ENCODE measurements at places on chromosomes 1 and 21.

DNA sequence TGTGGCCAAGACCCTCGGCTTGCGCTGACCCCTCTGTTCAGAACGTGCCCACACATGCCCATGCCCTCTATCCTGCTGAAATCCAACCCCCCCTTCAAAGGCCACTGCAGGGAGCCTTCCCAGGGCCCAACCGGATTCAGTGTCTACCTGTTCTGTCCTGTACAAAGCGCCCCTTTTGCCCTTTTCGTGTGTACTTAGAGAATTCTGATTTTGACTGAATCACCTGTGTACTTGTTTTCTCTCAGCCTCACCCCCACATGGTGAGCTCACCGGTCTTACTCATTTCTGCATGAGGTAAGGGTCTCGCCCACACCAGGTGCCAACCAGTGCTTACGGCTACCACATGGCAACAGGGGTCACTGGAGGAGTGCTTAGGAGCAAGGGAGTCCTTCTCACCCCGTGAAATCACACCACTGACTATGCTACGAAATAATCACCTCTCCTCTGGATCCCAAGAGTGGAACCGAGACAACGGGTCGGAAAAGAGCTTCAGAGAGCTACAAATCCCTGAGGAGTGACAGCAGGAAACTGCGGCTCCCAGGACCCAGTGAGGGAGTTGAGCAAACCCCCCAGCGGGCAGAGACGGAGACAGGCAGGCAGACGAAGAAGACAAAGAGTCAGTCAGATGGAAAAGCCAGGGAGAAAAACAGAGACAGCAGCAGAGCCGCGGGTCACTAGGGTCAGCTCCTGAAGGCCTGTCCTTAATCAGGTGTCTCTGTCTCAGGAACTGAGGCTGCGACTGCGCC is 2.1 kb upstream of the S100A2 start:
- peak; percentile 78 for DNase-seq

- DNase-seq, result peak; percentile 56
Measured at GRCh38 chr21:45363921-45364467, 41.0 kb upstream of the COL18A1 start.

DNA sequence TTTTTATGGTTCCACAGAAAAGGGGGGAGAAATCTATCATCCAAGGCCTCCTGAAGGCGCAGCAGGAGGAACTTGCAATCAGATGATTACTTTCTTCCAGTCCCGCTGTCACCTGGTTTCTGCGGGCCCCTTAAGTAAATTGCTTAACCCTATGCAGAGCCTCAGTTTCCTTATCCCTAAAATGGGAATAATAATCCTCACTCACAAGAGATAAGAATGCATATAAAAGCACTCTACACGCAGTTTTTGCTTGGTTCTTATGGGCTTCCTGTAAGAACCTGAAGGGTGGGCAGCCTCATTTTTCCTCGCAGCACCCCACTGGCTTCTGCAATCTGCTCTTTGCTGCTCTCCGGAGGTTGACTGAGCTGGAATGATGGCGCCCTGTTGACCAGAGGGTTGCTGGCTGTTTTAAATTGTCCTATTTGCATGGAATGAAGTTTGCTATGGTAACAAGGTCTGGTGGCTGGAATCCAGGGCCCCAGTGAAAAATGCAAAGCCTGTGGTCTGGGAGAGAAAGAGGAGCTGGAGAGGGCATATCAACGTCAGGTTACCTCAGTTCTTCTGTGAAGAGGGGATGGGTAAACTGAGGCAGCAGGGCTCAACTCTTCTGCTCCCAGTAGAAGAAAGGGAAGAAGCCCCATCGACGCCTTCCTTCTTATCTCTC is 1.0 kb upstream of the KAZN start:
- no peak for DNase-seq

GRCh38 chr1:39087435-39087834 is 61.3 kb downstream of the NDUFS5 start:
- DNase-seq, result no peak

- DNase-seq, result no peak
Measured at GRCh38 chr1:38587766-38588165, 271.8 kb downstream of the RRAGC start.

DNA sequence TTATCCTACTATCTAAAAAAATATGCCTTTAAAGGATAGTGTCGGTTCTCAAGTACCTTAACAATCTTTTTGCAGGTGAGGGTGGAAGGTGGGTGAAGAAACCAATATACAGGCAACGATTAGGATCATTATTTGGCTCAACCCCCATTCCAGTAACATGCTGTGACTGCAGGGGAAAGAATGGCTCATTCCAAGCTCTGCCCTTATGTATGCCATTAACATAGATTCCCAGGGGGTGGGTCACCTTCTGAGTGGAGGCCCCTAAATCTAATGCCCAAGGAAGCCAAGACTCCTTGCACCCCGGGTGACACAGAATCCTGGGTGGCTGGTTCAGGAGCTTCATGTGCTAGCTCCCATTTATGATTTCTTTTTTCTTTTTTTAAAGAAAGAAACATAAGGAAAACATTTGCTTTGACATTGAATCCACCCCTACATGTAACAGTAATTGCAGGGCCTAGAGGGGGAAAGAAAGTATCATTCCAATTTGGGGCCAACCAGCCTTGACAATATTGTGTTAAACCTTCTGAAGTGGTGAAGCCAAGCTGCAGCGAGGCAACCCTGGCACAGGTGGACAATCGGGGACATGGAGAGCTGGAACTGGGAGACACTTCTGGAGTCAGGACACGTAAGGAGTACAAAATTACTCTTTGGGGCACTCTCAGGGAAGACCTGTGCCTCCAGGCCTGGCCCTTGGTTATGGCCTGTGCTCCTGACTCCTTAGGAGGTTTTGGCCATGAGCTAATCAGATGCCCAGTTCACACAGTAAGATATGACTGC is 200.3 kb downstream of the PBX1 start:
- DNase-seq, result no peak

- no peak for DNase-seq
Measured at GRCh38 chr21:26177187-26177586, 6.6 kb upstream of the APP start.

GRCh38 chr1:42938645-42939615 is 19.7 kb downstream of the SLC2A1 start:
- DNase-seq, result no peak

- DNase-seq, result peak; percentile 28
Measured at GRCh38 chr1:22142315-22143064, 407 bp downstream of the WNT4 start.

- DNase-seq, result peak; percentile 82
Measured at GRCh38 chr1:89608984-89609725, 23.8 kb upstream of the LRRC8C start.

- DNase-seq, result no peak
Measured at GRCh38 chr1:30489737-30490389, 233.5 kb downstream of the MATN1 start.

- DNase-seq, result no peak
Measured at GRCh38 chr1:98924977-98925376, 79.7 kb downstream of the PLPPR5 start.

DNA sequence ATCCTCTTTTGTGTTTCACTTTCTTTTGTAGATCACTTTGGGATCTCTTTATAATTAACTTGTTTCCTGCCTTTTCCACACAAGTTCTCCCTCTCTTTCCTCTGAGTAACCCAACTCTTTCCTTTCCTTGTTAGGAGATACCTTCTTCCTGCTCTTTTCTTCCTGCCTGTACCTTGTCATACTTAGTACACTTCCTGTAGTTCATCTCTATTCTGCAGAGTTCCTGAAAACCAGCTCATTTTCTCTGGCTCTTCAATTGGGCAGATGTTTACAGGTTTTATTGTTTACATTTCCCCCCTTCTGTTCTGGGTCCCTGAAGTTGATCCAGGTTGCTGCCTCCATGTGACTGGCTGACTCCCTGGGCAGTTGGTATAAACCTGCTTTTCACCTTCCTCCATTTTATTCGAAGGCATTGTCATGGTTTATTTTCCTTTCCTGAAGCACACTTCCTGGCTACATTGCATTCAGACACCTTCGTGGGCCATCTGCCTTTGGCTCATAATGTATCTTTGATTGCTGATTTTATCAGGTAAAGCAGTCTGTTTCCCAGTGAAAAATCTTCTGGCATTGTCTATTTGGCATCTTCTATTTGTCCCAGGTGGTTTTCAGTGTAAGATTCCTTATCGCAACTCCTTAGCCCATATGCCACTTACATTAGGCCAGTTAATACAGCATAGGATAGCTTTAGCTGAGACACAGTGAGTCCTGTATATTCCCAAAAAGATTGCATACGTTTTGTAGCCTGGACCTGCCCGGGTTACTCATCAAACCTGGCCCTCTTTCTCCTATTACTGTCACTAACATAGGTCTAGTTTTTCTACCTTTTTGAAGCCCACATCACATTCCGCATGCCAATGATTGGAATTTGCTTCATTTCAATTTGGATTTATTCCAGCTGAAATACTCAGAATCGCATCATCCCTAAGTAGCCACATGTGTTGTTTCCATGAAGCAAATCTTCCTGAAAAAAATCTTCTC is 15.4 kb downstream of the CTH start:
- no peak for DNase-seq

- no peak for DNase-seq
Measured at GRCh38 chr1:203486618-203487370, 7.2 kb upstream of the OPTC start.

DNA sequence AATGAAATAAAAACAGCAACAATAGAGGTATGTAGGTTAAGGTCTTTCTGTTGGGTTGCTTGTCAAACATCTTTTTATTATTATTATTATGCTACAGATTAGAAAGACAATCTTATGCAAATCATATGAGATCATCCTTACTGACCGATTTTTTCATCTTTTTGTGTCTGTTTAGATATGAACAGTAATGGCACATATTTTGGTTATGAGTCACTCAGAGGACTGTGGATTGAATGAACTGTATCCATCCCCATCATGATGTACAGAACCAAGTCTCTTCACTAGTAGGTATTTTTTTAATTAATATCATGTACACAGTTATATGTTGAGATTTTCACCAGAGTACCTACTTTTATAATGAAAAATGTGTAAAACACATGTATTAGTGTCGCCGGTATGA is 159.1 kb downstream of the CHRM3 start:
- DNase-seq, result no peak

- no peak for DNase-seq
Measured at GRCh38 chr1:153168686-153169085, 18.0 kb upstream of the SPRR2G start.

GRCh38 chr1:52190500-52191252 is 48.8 kb downstream of the ZFYVE9 start:
- no peak for DNase-seq

DNA sequence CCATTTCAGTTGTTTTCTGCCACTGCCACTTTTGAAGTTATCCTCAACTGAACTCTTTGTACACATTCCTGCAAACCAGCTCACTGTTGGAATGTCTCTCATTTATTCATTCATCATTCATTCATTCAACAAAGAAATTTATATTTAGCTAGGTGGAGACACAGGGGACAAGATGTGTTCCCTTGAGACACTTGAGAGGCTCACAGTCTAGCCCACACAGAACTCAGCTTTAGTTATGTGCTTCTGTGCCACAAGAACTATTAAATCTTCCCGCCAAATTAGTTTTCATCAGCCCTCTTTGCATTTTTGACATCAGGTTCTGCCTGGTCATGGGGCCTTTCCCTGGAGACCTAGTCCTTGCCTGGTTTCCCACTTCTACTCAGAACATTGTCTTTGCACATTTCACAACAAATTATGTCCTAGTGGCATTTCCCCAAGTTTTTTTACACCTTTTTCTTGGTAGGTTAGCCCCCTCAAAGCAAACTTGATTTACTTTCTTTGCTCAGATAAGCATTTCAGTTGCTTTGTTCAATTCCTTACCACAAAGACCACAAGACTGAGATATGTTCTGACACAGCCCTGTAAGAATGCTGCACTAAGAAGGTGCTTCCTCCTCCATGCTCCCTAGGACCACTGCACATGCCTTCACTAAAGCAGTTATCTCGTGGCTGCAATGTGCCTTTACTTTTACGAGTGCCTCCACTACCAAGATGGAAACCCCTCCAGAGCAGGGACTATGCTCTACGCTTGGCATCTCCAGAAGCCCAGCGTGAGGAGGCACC is 31.0 kb downstream of the ILDR2 start:
- no peak for DNase-seq

DNA sequence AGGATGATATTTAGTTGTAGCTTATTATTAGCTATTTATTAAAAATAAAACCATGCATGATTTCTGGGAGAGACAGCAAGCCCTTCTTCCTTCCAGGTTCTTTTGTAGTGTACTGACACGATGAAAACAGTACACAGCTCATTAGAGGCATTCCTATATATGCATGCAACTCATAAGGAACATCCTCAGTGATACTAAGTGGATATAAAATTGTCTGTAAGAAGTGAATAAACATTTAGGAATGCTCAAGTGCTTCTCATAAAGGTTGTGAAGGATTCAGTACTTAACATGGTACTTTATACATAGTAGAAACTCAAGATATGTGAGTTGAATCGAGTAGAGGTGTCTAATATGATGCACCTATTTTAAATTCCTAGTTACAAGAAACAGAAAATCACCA is 287.7 kb downstream of the SDCCAG8 start:
- no peak for DNase-seq

DNA sequence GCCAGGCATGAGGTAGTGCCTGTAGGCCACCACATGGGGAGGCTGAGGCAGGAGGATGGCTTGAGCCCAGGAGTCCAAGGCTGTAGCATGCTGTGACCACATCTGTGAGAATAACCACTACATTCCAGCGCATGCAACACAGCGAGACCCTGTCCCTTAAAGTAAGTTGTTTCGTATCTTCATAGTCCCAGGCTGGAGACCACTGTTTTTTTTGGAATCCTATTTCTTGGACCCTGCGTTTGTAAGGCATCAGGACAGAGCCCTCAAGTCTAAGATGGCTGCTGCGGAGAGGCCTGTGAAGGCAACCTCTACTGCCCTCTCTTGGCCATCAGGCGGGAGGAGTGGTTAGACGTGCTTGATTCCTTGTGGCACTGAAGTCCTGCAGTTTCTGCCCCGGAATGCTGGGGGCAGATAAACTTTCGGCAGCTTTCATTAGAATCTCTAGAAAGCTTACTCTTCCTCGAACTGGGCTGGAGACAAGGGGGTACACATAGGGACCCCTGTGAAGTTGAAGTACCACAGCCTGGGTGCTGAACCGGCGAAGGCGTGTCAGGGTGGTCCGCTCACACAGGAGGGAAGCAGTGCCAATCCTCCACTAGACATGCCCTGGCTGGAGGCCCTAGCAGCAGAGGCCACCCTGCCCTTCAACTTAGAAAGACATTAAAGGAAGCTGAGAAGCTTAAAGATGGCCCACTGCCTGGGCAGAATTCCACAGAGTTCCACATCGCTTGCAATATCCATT is 36.6 kb downstream of the RABIF start:
- DNase-seq, result peak; percentile 38

- DNase-seq, result no peak
Measured at GRCh38 chr1:174954073-174954460, 45.7 kb upstream of the CACYBP start.

- no peak for DNase-seq
Measured at GRCh38 chr1:77697441-77697840, 15.0 kb upstream of the ZZZ3 start.

Data from activated T-cell treated with anti-CD3 and anti-CD28 coated beads, Interleukin-2, amount 50 U/mL, for 72 hours (primary cell).